ENCODE measurements at places on chromosomes 1 and 21. TPM values are rescaled to one million over a fixed set of nuclear protein-coding genes. Genes with fewer than 3 reads are reported as not detected.

DNA sequence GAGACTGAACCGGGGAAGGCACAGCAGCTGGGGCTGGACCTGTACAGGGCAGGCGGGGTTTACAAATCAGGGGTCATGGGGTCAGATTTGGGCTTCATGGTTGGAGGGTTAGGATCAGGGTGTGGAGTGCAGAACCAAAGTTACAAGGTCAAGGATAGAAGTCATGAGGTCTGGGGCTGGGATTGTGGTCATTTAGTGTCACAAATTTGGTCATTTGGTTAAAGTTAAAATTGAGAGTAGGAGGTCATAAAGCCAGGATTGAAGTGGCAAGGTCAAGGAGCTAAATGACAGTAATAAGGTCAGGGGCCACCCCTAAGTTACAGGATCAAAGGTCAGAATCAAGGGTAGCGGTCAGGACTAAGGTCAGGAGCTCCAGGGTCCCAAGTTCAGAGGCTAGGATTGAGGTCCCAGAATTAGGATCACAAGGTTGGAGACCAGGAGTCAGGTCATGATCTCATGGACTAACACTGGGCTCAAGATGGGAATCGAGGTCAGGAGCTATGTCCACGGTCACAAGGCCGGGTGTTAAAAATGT is 20.4 kb downstream of the SERINC2 start:
- H3K36me3 ChIP-seq = no peaks in the 10 kb centered on the region
- no peaks in the 10 kb centered on the region for H3K27me3 ChIP-seq
- no peak for DNase-seq
- H3K4me3 ChIP-seq = no peak overlapping the region
- no peaks in the 10 kb centered on the region for H3K4me1 ChIP-seq

GRCh38 chr21:41366522-41367151 is 4.8 kb downstream of the MX2 start:
- H3K27me3 ChIP-seq = no peaks in the 10 kb centered on the region
- H3K4me1 ChIP-seq = peaks cover 64% of the 10 kb centered on the region
- DNase-seq = peak; percentile 60
- H3K36me3 ChIP-seq = no peaks in the 10 kb centered on the region
- peak overlapping the region; percentile 92 for H3K27ac ChIP-seq

GRCh38 chr1:8095584-8095983 is 69.5 kb upstream of the ERRFI1 start:
- no peaks in the 10 kb centered on the region for H3K36me3 ChIP-seq
- no peaks in the 10 kb centered on the region for H3K4me1 ChIP-seq
- DNase-seq = no peak
- no peak overlapping the region for H3K4me3 ChIP-seq
- H3K27me3 ChIP-seq = no peaks in the 10 kb centered on the region

GRCh38 chr1:110218739-110219138 is 8.6 kb downstream of the KCNC4 start:
- no peak overlapping the region for H3K4me3 ChIP-seq
- no peaks in the 10 kb centered on the region for H3K36me3 ChIP-seq
- no peak overlapping the region for H3K27ac ChIP-seq
- no peaks in the 10 kb centered on the region for H3K27me3 ChIP-seq
- DNase-seq = no peak

DNA sequence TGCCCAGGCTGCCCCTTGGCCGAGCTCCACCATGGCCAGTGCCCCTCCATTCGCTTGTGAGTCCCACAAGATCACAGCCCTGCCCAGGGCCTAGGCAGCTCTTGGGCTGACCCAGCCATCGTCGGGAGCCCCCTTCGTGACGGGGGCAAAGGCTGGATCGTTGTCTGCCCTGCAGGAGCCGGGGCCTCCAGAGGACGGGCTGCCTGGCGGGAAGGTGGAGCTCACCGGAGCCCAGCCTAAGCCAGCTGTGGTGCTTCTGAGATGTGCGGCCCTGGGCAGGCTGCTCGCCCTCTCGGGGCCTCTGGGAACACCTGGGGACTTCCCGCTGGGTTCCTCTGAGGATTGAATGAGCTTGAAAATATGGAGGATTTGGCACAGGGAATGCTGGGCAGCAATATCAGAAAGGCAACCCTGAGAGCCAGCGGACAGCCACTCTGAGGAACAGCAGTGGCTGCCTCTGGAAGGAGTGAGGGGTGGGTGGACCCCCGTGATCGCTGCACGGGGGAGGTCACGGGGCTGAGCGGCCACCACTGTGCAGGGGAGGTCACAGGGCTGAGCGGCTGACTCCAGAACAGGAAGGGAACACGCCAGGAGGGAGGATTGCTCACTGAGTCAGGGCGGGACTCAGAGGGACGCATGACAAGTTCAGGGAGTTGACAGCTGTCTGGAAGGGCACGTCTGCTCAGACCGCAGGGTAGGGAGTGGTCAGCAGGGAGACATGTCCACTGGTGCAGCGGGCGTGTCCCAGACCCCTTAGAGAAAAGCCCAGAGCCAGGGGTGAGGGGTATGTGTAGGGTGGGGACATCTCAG is 19.3 kb downstream of the TP73 start:
- H3K36me3 ChIP-seq = no peaks in the 10 kb centered on the region
- no peak for DNase-seq
- no peak overlapping the region for H3K4me3 ChIP-seq
- H3K27me3 ChIP-seq = no peaks in the 10 kb centered on the region
- H3K27ac ChIP-seq = no peak overlapping the region

GRCh38 chr1:47761201-47761930 is 235.8 kb downstream of the TRABD2B start:
- no peak overlapping the region for H3K4me3 ChIP-seq
- H3K27me3 ChIP-seq = no peaks in the 10 kb centered on the region
- H3K27ac ChIP-seq = no peak overlapping the region
- no peaks in the 10 kb centered on the region for H3K36me3 ChIP-seq
- DNase-seq = no peak

- no peak overlapping the region for H3K27ac ChIP-seq
- no peak for DNase-seq
- no peaks in the 10 kb centered on the region for H3K4me1 ChIP-seq
- H3K36me3 ChIP-seq = no peaks in the 10 kb centered on the region
- no peaks in the 10 kb centered on the region for H3K27me3 ChIP-seq
- H3K4me3 ChIP-seq = no peak overlapping the region
Observed at GRCh38 chr1:78712467-78713051, 62.9 kb downstream of the IFI44 start.

GRCh38 chr1:111203681-111204200 is 3.3 kb upstream of the DENND2D start:
- DNase-seq = peak; percentile 96
- no peaks in the 10 kb centered on the region for H3K27me3 ChIP-seq
- no peaks in the 10 kb centered on the region for H3K36me3 ChIP-seq
- H3K27ac ChIP-seq = peak overlapping the region; percentile 88
- peak overlapping the region; percentile 74 for H3K4me3 ChIP-seq

GRCh38 chr1:156436141-156437036 is 64.2 kb downstream of the MEF2D start:
- no peaks in the 10 kb centered on the region for H3K36me3 ChIP-seq
- no peak overlapping the region for H3K27ac ChIP-seq
- no peak for DNase-seq
- peaks cover 44% of the 10 kb centered on the region for H3K4me1 ChIP-seq
- H3K4me3 ChIP-seq = no peak overlapping the region

- no peak for DNase-seq
- H3K36me3 ChIP-seq = no peaks in the 10 kb centered on the region
- no peak overlapping the region for H3K27ac ChIP-seq
- H3K27me3 ChIP-seq = no peaks in the 10 kb centered on the region
Observed at GRCh38 chr1:110859062-110859461, 13.9 kb upstream of the CD53 start.

KRTAP13-2 gene
- total RNA-seq = not detected

TCEA3 gene
- total RNA-seq = not detected

FCN3 gene
- total RNA-seq = not detected

LRRC39 gene
- 3.5 TPM for total RNA-seq

LENEP gene
- not detected for total RNA-seq

TSSK3 gene
- 1.4 TPM for total RNA-seq

KLF17 gene
- not detected for total RNA-seq

FAM177B gene
- total RNA-seq = not detected

Measured in Karpas-422 (cell line).